ENCODE measurements at places on chromosomes 11 and 22.

GRCh38 chr11:1741741-1742140 lies 8.7 kb downstream of the IFITM10 start:
- DNase-seq = no peak

DNA sequence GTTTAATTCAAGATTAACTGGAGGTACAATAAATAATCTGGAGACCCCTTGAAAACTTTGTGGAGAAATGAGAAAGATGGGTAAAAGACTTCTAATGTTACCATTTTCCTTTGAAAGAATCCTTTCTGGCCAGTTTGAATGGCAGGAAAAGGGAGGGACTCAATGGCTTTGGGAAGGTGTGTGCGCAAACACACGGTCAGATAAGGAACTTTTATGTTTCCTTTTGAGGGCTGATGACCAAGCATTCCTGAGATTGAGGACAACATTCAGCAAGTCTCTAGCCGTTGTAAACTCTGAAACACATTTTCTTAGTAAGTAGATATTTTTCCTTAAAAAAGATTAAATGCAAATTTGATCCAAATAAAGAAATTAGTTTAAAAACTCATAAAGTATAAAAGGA lies 909.7 kb upstream of the TENM4 start:
- no peak for DNase-seq

DNA sequence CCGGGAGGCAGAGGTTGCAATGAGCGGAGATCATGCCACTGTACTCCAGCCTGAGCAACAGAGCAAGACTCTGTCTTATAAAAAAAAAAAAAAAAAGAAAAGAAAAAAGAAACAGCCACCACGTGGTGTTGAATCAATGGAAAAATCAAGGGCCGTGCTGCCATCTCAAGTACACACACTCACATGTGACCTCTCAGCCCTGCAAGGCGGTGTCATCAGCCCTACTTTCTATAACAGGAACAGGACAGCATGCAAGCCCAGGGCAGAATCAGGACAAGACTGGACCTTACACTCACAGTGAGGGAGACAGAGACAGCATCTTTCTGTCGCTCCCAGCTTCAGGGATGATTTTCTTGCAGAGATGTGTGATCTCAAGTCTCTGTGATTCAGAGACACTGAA lies 179.6 kb downstream of the MPPED1 start:
- no peak for DNase-seq

GRCh38 chr11:117884994-117885393 lies 8.5 kb upstream of the FXYD6 start:
- no peak for DNase-seq

DNA sequence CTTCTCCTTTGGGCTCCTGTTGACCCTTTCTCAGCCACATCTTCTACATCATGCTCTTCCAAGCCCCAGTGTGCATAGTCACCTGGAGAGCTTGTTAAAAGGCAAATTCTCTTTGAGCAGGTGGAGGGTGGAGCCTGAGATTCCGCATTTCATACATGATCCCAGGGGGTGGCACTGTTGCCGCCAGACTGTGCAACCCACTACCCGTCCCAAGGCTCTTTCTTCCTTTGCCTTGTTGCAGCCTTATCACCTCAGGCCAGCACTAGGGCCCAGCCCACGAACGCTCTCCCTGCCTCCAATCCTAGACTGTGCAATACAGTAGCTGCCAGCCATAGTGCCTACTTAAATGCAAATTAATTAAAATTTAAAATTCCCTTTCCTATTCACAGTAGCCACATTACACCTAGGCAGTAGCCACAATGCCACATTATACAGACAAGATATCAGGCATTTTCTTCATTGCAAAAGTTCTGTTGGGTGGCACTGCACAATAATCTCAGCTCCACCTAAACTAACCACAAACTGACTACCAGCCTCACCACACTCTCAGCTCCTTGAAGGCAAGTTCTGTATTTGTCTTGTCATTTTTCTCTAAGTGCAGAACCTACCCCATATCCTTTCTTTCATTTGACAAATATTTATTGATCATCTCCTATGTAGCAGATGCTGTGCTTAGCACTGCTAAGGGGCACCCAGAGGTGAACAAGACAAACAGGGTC lies 4.6 kb upstream of the KCNJ5 start:
- no peak for DNase-seq

GRCh38 chr22:43883012-43883661 lies 8.7 kb downstream of the PNPLA5 start:
- peak; percentile 13 for DNase-seq

GRCh38 chr11:126468102-126468521 lies 112.6 kb downstream of the ST3GAL4 start:
- no peak for DNase-seq

GRCh38 chr11:5269715-5270147 lies at the start of gene HBE1:
Gene HBE1 (minus strand): TSS chr11:5269945. CDS start chr11:5269890, 55 bp downstream.
- DNase-seq = no peak

DNA sequence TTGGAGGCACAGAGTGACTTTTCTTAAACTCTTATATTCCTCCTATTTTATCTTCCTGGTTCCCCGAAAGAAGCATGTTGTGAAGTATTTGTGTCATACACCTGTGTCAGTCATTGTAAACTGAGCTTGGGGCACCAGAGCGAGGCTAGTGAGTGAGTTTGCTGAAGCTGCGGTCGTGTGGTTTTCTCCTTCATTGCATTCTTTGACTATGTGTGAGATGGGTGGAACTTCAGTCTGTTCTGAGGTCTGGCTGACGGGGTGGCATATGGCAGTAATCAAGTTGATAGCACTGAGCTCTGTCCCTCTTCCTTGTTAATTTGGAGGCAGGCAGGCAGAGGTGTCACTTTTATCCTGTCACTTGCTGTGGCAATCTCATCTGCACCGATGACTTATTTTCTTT lies 4.2 kb downstream of the VPS26B start:
- DNase-seq = peak; percentile 41

DNA sequence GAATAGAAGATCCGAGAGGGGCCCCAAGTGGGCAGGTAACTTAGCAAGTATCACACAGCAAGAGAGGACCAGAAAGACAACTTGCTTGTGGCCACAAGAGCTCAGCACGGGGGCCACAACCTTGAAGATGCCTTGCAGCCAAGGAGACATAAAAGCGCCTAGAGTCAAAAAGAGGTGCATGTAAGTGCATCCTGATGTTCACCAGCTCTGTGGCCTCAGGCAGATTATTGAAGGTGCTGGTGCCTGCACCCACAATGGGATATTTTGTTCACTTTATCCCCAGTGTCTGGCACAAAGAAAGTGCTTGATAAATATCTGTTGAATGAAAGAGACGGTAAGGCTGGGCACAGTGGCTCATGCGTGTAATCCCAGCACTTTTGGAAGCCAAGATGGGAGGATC lies 106.0 kb upstream of the ASPHD2 start:
- DNase-seq = no peak

DNA sequence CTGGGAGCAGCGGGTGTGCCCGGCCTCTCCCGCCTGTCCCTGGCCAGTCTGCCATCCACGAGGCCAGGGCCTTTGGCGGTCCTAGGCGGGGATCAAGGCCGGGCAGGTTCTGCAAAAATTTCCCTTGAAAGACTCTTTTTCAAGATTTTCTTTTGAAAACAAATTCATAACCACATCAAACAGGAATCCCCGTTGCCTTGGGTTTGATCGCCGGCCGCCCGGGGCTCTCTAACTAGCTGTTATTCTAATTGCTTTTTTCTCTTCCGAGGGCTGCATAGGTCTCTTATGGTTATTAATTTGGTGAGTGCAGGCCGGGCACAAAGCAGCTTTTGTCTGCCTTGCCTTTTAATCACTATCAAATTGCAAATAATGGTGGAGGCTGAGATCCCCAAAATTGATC lies 42.0 kb downstream of the CDKN1C start:
- DNase-seq = no peak

DNA sequence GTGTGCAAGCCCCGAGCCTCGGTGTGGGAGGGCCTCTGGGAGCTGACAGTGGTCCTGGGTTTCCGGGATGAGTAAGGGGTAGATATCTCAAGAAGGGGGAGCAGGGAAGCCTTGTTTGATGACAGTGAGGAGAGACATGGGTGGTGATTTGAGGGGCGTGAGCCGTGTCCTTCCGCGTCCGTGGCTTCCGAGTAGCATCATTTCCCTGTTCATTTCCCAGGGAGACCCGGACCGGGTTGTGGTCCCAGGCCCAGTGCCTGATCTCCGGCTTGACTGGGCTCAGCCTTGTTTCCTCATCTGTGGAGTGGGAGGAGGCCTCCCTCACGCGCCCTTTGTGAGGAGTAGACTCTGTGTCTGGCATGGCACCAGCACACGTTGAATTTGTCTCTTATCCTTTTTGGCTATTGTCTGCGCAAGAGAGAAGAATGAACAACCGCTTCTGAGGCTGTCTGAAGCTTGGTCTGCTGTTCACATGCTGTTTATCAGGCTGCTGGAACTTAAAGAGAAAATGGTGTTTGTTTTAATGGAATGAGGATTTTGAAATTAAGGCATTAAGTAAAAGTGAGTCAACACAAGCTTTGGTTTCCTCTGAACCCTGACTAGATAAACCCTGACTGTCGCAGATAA lies 348.5 kb downstream of the TBC1D22A start:
- DNase-seq = no peak

- DNase-seq = no peak
Measured at GRCh38 chr11:62137881-62138629, 14.2 kb downstream of the INCENP start.

GRCh38 chr22:17131686-17132085 lies 10.5 kb upstream of the TMEM121B start:
- no peak for DNase-seq

DNA sequence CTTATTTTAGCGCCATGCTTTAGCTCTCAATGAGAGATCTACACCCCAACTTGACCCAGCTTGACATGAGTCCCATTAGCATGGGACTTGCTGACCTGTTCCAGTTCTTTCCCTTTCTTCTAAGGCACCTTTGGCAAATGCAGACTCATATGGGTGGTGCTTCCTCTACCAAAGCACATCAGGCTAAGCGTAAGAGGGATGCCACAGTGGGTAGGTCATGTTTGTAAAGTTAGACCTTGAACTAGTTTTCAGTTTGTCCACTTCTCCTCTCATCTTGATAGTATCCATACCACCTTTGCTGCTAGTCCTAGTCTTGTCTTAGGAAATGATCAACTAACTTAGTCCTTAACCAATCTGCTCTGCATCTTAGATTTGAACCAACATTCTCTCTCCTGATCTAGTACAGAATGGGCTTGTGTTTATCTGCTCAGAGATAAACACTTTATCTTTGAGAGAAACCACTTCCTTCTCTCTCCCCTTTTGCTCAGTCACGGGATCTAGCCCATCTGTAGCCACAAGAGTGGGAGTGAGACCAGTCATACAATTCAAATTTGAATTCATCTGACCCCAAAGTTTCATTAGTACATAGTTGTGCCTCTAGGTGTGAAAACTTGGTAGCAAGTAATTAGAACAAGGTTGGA lies 72.1 kb upstream of the CD44 start:
- no peak for DNase-seq

DNA sequence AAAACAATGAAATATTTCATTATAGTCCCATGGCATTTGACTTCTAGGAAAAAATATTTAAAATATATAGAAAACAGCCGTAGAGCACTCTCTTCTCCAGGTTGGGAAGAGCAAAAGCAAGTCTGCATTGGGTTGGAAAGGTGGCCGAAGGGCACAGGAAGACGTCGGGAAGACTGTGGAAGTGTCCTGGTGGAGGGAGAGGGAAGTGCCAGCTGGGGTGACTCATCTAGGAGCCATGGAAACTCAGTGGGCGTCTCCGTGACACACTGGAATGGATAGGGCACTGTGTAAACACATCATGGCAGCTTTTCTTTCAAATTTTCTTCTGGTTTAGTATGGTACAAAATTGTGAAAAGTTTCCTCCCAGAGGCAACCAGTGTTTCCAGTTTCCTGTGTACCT lies 12.7 kb downstream of the GTPBP1 start:
- no peak for DNase-seq

GRCh38 chr11:121762820-121763219 lies 310.1 kb upstream of the SORL1-AS1 start:
- no peak for DNase-seq

DNA sequence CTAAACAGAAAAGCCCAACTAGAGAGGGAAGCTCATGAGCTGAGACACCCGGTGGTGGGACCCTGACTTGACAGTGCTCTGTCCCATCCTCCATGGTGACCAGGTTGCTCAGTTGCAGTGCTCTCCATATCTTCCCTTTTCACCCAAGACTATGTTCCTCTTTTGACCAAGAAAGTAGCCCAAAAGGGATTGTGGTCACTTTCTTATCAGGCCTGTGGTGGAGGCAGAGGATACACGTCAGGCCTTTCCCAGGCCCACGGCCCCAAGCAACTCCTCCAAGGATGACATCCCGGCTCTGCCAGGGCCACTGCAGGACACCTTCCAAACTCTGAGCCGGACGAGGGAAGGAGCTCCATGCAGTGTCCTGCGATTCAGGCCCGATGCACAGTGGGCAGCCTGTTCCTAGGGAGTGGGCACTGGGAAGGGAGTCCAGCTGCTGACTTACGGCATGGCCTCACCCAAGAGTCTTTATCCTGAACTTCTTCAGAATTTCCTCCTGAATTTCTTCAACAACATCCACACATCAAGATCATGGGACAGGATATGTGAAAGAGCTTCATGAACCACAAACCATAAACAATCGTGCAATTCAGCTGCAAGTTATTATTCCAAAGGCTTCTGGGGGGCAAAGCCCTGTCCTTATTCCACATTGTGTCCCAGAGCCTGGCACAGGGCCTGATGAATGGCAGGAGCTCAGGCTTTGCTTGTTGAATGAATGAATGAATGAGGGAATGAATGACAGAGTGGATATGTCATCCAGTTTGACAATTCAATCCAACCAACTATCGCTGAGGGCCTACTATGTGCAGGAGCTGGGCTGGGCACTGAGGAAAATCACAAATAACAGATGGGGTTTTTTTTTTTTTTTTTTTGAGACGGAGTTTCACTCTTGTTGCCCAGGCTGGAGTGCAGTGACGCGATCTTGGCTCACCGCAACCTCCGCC lies 36.0 kb upstream of the MYH9 start:
- DNase-seq = no peak

DNA sequence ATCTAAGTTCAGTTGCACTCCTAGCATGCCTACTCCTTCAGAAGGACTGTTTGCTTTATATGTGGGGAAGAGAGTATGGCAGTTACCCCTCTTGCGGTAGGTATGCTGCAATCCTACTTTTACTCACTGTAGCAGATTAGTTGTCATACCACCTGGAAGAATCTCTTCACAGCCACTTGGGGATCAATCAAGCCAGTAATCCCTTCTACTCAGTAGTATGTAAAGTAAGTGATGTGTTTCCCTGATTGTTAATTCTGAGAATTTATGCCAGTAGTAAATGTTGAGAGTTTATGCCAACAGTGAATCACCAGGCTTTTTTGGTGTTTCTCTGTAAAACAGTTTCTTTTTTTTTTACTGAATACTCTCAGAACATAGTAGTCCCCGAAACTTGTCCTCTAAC lies 34.4 kb downstream of the PRMT3 start:
- DNase-seq = no peak

DNA sequence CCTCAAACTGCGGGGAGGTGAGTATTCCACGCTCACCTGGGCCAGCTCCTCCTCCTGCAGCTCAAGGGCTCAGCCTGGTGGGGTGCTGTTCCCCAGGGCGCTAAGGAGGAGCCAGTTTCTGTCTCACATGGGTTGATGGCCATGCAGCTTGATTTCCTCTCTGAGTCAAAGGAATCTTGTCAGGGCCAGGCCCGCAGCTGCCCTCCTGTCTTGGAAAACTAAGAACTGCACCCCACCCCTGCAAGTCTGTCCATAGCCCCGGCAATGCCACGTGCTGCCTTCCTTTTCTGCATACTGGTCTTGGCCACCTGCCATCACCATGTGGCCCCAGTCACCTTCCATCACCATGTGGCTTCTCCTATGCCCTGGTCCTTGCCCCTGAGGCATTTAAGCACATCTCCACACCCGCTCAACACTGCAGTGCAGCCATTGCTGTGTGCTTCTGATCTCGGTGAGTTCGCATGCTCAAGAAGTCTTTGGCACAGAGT lies 35.2 kb upstream of the CLDN5 start:
- DNase-seq = no peak

- no peak for DNase-seq
Measured at GRCh38 chr11:68146704-68147474, 25.7 kb upstream of the CHKA start.
